ENCODE measurements at places on chromosomes 1 and 21. TPM values are rescaled to one million over a fixed set of nuclear protein-coding genes. Genes with fewer than 3 reads are reported as not detected.

Gene TRIM58
- total RNA-seq = 0.17 TPM

DNA sequence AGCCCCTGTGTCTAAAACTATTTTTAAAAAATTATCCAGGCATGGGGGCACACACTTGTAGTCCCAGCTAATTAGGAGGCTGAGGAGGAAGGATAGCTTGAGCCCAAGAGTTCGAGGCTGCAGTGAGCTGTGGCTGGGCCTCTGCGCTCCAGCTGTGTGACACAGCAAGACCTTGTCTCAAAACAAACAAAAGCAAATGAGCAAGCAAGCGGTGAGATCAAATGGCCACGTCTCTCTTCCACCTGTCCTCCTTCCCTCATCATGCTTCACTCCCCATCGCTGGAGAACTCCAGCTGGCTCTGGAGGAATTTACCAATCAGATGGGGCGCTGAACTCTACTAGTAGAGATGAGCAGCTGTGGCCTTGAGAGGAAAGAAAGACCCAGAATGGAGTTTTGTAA, 14.0 kb upstream of the REN start:
- no peak for DNase-seq

DNA sequence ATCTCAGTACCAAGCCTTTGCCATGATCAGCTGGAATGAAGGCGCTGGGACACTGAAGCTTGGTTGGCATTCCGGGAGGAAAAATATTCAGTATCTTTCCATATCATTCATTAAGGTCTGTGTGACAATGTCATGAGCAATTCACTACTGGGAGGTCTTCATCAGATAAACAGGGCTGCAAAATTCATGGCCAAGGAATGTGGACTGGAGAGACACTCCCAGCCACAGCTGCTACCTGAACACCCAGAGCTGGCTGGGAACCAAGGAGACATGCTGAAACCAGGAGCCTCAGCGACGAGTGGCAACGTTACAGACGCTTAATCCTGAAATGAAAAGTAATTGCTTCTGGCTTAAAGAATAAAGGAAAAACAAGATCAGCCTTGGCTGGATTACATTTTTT, 30.6 kb upstream of the DDAH1 start:
- no peak for DNase-seq

GRCh38 chr1:58585581-58586151, 8.6 kb upstream of the TACSTD2 start:
- DNase-seq = peak; percentile 61
